ENCODE measurements at places on chromosomes 4 and X. TPM values are rescaled to one million over a fixed set of nuclear protein-coding genes. Genes with fewer than 3 reads are reported as not detected.

The TMPRSS11D gene
- total RNA-seq = not detected

The AMER1 gene
- total RNA-seq = 2.4 TPM

The VCX3B gene
- total RNA-seq = not detected

The SOWAHB gene
- total RNA-seq = not detected

The MCUB gene
- 20.3 TPM for total RNA-seq
